ENCODE measurements at places on chromosomes 3 and 15.

DNA sequence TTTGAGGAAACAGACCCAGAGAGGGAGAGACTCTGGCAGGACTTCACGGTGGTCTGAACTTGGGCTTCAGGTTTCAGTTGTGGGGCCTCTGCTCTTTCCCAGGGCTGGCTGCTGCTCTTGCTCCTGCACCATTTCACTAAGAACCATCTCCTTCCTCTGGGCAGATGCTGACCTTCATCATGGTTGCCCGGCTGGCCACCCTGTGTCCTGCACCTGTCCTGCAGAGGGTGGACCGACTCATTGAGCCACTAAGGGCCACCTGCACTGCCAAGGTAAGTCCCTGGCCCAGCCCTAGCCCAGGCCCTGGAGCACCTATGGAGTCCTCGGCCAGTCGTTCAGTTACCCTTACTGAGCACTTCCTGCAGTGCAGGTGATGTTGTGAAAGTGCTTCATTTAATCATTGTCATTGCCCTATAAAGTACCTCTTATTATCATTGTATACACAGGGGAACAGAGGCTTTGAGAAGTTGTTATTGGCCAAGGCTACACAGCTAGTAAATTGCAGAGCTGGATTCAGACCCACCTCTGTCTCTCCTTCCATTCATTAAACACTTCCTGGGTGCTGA is 10.0 kb downstream of the RPL32 start:
- DNase-seq: no peak

- no peak for DNase-seq
These were observed 42.2 kb downstream of the DAPK2 start for GRCh38 chr15:64004056-64004455.

- peak; percentile 27 for DNase-seq
These were observed 4.8 kb upstream of the CSK start for GRCh38 chr15:74776821-74777768.

DNA sequence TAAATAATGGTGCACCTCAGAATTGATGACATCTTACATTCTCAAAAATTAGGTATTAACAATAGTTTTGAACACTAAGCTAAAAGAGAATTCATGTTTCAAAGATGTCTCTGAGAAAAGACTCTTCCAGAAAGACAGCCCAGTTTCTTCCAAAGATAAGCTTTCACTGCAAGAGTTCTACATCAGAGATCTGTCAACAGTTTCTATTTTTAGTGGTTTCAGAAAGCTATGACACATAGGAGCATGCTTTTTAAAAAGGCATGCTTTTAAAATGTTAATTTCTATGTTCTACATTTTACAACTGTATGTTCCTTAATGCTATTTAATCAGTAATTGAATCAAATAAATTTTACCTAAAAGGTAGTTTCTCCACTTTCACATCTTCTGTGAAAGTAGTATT is 88.2 kb downstream of the PLOD2 start:
- DNase-seq: no peak

GRCh38 chr15:84608707-84609284 is 8.0 kb downstream of the ZSCAN2 start:
- DNase-seq: no peak

DNA sequence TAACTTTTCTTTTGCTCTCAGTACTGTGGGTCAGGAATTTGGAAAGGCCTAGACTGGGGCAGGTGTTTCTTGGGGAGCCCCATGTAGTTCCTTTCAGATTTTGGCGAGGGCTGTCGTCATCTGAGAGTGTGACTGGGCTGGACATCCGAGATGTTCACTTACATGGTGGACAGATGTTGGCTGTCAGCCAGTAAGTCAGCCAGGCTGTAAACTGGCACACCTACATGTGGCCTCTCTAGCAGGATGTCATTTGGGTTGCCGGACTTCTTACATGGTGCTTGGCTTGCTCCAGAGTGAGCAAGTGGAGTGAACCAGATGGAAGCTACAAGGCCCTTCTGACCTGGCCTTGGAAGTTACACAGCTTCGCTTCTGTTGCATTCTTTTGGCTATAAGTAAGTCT is 20.7 kb downstream of the TATDN2 start:
- DNase-seq: no peak

- no peak for DNase-seq
These were observed 81.9 kb upstream of the PTX3 start for GRCh38 chr3:157354722-157355121.

DNA sequence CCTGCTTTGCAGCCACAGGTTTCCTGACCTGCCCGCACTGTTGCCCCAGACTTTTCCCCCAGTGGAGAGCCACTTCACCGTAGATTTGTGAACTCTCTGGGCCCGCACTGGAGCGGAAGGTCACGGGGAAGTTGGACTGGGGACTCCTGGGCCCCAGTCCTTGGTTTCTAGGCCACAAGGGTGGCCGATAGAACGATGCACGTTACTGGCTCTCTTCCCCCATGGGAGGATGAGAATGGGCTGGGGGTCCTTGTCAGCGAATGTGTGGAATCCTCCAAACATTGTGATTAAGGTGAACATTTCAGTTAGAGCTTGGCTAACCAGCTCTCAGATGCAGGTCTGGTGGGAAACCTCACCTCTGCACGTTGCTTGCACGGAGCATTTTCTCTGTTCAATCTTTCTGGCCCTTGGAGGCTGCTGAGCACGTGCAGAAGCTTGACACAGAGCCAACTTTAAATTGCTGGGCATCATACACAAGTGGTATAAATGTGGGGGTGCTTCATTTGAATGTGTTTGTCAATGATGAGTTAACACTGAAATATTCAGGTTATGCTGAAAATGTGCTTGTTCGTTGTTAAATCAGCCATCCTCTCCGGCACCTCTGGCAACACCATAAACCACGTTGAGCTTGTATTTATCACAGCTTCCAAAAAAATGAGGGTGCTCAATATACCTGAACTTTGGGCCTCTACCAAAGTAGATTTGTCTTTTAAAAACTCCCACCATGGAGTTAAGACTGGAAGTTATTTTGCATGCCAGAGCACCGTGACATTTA is 976 bp downstream of the DIS3L start:
- no peak for DNase-seq

DNA sequence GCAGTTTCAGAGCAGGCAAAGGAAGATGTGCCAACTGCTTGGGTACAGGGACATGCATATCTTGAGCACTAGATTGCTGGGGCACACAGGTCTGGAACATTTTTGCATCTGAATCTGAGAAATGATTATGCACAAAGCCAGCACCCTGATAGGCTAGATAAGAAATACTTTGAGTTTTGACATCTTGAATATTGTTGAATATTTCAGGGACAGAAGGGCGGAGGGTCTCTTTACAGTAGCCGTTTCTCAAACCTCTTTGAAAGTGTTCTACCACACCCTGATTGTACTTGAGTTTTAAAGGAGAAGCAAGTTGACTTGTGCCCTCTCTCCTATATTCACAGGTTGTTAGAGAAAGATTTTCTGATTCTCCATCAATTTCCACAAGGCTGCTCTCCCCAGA is 188.1 kb upstream of the STRIT1 start:
- no peak for DNase-seq

DNA sequence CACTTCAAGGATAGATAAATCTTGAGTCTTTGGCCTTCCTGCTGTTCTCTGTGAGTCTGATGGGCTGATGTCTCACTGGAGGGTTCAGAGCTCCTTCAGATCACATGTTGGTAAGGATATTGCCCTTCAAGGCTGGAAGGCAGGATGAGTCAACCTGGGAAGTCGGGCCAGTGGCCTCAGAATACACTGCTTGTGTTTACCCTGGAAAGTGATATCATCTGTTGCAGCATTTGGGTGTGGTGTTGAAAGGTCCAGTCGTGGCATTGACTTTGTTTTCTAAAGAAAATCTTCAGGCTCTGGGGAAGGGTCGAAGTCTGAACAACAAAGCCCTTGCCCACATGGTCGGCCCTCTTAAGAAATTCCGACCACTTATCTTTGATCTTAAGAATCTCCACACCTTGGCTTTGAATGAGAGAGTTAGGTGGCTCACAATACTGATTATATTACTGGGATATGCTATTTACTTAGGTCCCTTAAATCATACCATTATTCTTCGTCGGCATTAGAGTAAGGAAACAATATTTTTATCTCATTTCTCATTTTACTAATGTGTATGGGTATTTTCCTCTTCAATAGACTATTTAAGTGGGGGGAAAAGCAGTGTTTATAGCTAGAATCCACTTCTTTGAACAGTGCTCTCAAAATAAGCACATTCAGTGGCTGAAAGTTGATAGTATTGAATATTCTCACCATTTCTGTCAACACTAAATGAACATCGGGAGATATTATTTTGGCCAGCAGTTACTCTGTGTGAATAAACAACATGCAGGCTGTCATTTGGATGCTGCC is 303.9 kb upstream of the RASGRP1 start:
- DNase-seq: no peak

DNA sequence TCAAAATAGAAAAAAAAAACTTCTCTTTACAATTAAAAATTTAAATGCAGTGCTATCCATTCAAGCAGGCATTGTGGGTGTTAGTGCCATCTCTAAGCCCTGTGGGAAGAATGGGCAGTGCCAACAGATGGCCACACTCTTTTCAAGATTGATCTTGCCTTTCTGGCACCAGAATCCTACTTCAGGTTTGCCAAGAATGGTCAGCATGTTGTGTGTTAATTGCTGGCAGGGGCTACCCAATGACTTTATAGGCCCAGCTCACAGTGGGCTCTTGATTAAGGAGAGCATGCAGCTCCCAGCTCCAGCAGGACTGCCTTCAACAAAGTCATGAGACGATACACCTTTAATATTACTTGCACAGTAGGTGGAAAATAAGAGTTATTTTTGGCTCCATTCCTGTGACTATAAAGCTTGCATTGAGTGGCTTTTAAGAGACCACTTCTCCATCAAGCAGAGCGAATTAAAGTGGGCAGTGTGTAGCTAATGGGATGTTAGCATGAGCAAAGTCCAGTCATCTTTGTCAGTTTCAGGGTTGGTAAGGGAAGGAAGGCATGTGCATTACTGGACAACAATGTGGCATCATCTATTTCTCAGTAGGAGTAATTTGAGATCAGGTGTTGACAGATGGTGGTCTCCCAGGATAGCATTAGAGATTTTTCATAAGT is 476.8 kb downstream of the C3orf38 start:
- DNase-seq: no peak

GRCh38 chr15:39944726-39945125 is 10.8 kb downstream of the EIF2AK4 start:
- DNase-seq: no peak

DNA sequence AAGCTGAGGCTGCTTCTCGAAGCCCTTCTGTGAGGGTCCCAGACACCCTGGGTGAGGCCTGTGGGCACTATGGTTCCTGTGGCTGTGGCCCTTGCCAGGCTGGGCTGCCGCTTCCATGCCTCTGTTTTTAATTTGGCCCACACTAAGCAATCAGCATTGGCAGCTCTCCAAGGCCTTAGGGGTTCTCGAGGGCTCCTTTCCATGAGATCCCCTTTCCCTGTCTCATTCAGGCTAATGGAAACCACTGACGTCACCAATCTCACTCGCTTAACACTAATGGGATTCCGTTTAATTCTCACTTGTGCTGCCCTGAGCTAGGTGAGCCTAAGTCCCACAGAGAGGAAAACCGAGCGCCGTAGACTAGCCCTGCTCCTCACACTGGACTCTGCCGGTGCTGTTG is 60.2 kb upstream of the RAB6B start:
- no peak for DNase-seq

DNA sequence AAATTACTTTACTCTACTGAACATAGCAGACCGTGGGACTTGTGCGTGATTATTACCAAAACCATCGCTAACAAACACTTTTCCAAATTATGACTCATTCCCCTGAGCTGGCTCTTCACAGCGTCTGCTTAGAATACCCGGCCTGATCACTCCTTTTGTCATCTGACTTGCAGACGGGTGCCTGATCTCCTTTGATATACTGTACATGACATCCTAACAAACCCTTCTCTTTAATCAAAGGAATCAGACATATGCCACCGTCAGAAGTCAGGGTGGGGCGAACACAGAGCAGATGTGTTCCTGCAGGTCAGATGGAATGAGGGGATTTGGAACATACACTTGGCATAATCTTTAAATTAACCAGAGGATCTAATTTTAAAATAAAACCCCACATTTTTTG is 48.5 kb upstream of the SH3GL3 start:
- no peak for DNase-seq

- no peak for DNase-seq
These were observed 90.3 kb downstream of the CORO2B start for GRCh38 chr15:68668926-68669600.

DNA sequence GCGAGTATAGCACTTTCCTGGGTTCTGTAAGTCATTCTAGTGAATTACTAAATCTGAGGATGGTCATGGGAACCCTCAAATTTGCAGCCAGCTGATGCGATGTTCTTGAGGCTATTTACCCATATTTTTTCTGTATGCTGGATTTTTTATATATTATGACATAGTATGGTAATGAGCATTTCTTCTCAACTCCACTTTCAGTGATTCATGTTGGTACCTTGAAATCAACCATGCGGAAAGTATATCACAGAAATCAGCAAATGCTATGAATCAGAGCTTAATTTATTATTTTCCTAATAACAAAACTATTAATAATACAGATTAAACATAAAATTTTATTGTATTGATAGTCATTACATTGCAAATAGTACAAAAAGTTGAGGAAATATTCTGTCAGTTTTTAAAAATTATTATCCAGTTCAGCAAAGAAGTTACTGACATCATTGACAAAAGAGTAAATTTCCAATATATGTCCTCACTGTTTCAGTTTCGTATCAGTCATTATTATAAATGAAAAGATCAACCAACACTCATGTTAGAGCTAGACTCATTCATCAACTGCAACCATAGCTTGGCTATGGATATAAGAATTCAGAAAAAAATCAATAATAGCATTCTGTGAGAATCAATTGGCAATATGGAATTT is 164.3 kb upstream of the SETMAR start:
- no peak for DNase-seq

- DNase-seq: no peak
These were observed 3.2 kb downstream of the GLYCTK start for GRCh38 chr3:52290596-52291507.

- no peak for DNase-seq
These were observed 149.0 kb downstream of the SERPINI1 start for GRCh38 chr3:167884481-167884880.

- no peak for DNase-seq
These were observed 34.3 kb downstream of the GOLIM4 start for GRCh38 chr3:168061332-168061996.

DNA sequence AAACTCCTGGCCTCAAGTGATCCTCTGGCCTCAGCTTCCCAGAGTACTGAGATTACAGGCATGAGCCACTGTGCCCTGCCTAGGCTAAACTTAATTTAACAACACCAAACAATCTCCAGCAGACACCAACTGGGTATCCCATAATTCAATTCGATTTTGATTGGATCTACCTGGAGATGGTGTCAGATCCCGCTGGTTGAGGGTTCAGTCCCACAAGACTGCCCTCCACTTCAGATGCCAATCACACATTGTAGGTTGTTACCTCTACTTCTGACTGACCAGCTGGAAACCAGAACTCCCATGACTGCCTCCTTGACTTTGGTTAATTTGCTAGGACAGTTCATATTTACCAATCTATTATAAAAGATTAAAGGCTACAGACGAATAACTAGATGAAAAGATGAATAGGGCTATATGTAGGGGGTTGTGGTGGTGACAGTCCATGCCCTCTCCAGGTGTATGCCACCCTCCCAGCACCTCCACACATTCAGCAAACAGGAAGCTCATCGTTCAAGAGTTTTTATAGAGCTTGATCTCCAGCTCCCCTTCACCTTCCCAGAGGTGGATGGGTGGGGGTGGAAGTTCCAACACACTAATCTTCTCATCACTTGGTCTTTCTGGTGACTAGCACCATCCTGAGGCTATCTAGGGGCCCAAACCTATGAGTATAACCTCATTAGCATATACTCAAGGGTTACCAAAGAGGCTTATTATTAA is 9.3 kb downstream of the B2M start:
- DNase-seq: no peak

- no peak for DNase-seq
These were observed 7.3 kb downstream of the LINGO1 start for GRCh38 chr15:77625376-77625775.

All from stimulated activated CD8-positive, alpha-beta memory T cell treated with anti-CD3 and anti-CD28 coated beads, Interleukin-2, amount 100 ng/mL, for 48 hours (primary cell).